Vagina (tissue), 2 donors: ENCODE measurements at places on chromosomes 7 and 10.
A peak's percentile ranks its signal among the peaks of the same experiment; 100 is the strongest.

- no peaks in the 10 kb centered on the region for H3K27me3 ChIP-seq
- no peak overlapping the region for H3K4me3 ChIP-seq
- H3K36me3 ChIP-seq = no peaks in the 10 kb centered on the region
- no peak for DNase-seq
These were observed 455.6 kb upstream of the ANKRD30A start for GRCh38 chr10:36669615-36670352.

DNA sequence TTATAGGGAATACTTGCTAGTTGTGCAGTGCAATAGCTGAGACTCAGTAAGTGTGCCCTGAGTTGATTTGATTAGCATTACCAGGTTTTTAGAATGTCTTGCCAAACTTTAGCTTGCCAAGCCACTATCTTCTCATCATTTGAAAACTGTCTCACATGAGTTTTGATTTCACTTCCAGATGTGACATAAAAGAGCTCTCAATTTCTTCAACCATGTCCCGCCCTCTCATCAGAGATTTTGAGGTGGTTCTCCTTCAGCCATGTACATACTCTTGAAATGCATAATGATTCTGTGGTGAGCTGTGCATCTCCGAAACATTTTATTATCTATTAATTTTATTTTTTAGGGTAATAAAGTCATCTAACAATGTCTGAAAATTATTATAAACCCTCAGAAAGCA lies 215.0 kb upstream of the SEMA3E start:
- H3K4me3 ChIP-seq = no peak overlapping the region
- no peaks in the 10 kb centered on the region for H3K27me3 ChIP-seq
- no peaks in the 10 kb centered on the region for H3K4me1 ChIP-seq
- H3K27ac ChIP-seq = no peak overlapping the region
- H3K36me3 ChIP-seq = no peaks in the 10 kb centered on the region

DNA sequence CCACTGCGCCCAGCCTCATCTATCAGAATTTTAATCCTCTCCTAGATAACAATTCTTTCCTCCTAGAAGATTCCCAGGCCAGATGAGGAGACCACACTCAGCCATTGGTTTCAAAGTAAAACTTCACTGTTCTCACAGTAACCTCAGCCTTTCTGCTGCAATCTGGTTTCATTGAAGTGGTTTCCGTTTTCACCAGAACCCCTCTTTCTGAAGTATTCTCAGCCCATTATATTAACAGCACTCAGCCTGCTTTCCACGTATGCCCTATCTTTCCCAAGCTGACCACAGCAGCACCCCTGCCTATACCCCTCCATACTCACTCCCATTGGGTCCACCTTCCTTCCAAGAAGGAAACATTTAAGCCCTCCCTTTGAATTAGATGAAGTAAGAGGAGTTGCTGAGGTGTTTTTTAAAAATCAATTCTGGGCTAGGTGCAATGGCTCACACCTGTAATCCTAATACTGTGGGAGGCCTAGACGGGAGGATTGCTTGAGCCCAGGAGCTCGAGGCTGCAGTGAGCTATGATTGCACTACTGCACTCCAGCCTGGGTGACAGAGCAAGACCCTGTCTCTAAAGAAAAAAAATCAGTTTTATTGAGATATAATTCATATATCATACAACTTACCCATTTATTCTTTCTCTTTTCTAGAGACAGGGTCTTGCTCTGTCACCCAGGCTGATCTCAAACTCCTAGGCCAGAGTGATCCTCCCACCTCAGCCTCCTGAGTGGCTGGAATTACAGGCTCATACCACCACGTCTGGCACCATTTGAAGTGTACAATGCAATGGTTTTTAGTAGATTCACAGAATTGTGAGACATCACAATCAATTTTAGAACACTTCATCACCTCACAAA lies 11.3 kb downstream of the PLAU start:
- H3K36me3 ChIP-seq = no peaks in the 10 kb centered on the region
- H3K4me3 ChIP-seq = no peak overlapping the region
- no peak overlapping the region for H3K27ac ChIP-seq
- DNase-seq = no peak
- no peaks in the 10 kb centered on the region for H3K27me3 ChIP-seq

GRCh38 chr10:87861566-87861952 lies 1.8 kb downstream of the KLLN start:
- H3K4me3 ChIP-seq = peak overlapping the region; percentile 88
- peaks cover 19% of the 10 kb centered on the region for H3K4me1 ChIP-seq
- H3K27me3 ChIP-seq = no peaks in the 10 kb centered on the region
- H3K27ac ChIP-seq = peak overlapping the region; percentile 99
- peak; percentile 96 for DNase-seq

DNA sequence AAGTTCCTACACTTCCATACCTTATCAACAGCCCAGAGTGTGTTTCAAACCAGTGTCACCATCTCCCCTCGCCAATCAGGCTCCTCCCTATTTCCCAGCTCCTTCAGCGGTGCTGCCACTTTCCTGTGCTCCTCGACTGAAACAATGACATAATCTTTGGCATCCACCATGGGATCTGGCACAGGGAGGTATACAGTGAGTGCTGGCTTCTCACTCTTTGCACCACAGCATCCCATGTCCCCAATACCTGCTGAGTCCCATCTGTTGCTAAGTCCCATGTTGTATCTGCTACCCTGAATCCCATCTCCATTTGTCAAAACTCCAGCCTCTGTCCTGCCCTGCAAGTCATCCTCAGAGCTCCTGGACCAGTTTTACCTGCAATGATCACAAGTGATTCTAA lies 15.4 kb downstream of the PAXIP1 start:
- no peaks in the 10 kb centered on the region for H3K4me1 ChIP-seq
- no peaks in the 10 kb centered on the region for H3K27me3 ChIP-seq
- no peak for DNase-seq
- no peak overlapping the region for H3K27ac ChIP-seq

GRCh38 chr7:27031289-27032172 lies 64.3 kb downstream of the HOXA1 start:
- H3K36me3 ChIP-seq = no peaks in the 10 kb centered on the region
- H3K4me1 ChIP-seq = peaks cover 9% of the 10 kb centered on the region
- H3K27me3 ChIP-seq = no peaks in the 10 kb centered on the region
- H3K27ac ChIP-seq = no peak overlapping the region
- no peak for DNase-seq
- no peak overlapping the region for H3K4me3 ChIP-seq

- peaks cover 50% of the 10 kb centered on the region for H3K4me1 ChIP-seq
- DNase-seq = no peak
- peak overlapping the region; percentile 89 for H3K4me3 ChIP-seq
- no peaks in the 10 kb centered on the region for H3K27me3 ChIP-seq
- no peaks in the 10 kb centered on the region for H3K36me3 ChIP-seq
These were observed 759 bp downstream of the DNAJB12 start for GRCh38 chr10:72353965-72354355.

DNA sequence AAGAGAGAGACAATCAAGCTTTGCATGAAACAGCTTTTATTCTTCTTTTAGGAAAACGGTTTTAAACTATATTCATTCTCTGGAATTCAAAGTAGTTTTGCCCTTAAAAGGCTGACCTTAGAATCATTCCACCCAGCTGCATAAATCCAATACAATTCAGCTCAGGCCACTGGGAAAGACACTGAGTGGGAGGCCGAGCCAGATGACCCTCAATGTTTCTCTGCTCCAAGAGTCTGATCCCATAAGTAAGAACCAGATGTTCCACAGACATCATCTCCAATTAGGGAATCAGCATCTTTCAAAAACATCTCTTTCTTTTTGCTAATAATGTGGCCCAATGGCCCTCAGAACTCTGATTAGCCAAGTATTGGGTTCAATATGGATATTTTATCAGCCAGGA lies 26.1 kb downstream of the CREB3L2 start:
- peaks cover 92% of the 10 kb centered on the region for H3K4me1 ChIP-seq
- no peaks in the 10 kb centered on the region for H3K36me3 ChIP-seq
- H3K27me3 ChIP-seq = no peaks in the 10 kb centered on the region
- peak overlapping the region; percentile 62 for H3K27ac ChIP-seq

- H3K4me3 ChIP-seq = no peak overlapping the region
- peak overlapping the region; percentile 22 for H3K27ac ChIP-seq
- no peak for DNase-seq
- H3K27me3 ChIP-seq = no peaks in the 10 kb centered on the region
These were observed 88.1 kb downstream of the HIP1 start for GRCh38 chr7:75650681-75651080.

GRCh38 chr7:69516238-69516820 lies 81.9 kb upstream of the AUTS2 start:
- H3K4me3 ChIP-seq = no peak overlapping the region
- no peaks in the 10 kb centered on the region for H3K4me1 ChIP-seq
- no peak for DNase-seq
- H3K36me3 ChIP-seq = no peaks in the 10 kb centered on the region
- no peak overlapping the region for H3K27ac ChIP-seq

GRCh38 chr7:74173491-74173865 lies 678 bp upstream of the EIF4H start:
- peak overlapping the region; percentile 60 for H3K4me3 ChIP-seq
- H3K36me3 ChIP-seq = no peaks in the 10 kb centered on the region
- no peaks in the 10 kb centered on the region for H3K27me3 ChIP-seq

DNA sequence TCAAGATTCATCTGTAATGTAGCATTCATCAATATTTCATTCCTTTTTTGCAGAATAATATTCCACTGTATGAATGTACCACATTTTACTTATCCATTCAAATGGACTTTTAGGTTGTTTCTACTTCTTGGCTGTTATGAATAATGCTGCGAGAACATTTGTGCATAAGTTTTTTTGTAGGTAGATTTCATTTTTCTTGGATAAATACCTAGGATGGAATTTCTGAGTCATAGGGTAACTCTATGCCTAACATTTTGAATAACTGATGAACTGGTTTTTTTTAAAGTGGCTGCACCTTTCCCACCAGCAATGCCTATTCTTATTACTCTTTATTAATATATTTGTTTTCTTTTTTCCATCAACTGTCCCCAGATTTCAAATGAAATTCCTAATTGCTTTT lies 9.1 kb upstream of the XPNPEP1 start:
- no peak for DNase-seq
- H3K27me3 ChIP-seq = no peaks in the 10 kb centered on the region
- H3K4me3 ChIP-seq = no peak overlapping the region
- no peak overlapping the region for H3K27ac ChIP-seq
- no peaks in the 10 kb centered on the region for H3K36me3 ChIP-seq

GRCh38 chr7:68247126-68247525 lies 1250.5 kb downstream of the TYW1 start:
- H3K36me3 ChIP-seq = no peaks in the 10 kb centered on the region
- DNase-seq = no peak
- H3K27me3 ChIP-seq = no peaks in the 10 kb centered on the region
- no peak overlapping the region for H3K4me3 ChIP-seq

GRCh38 chr10:21020545-21020944 lies 123.4 kb upstream of the NEBL start:
- H3K36me3 ChIP-seq = no peaks in the 10 kb centered on the region
- H3K27ac ChIP-seq = no peak overlapping the region
- H3K27me3 ChIP-seq = no peaks in the 10 kb centered on the region
- H3K4me3 ChIP-seq = no peak overlapping the region

- peaks cover 5% of the 10 kb centered on the region for H3K4me1 ChIP-seq
- H3K27me3 ChIP-seq = no peaks in the 10 kb centered on the region
- H3K27ac ChIP-seq = no peak overlapping the region
- DNase-seq = no peak
These were observed 97.6 kb downstream of the CCNY start for GRCh38 chr10:35433851-35434426.

DNA sequence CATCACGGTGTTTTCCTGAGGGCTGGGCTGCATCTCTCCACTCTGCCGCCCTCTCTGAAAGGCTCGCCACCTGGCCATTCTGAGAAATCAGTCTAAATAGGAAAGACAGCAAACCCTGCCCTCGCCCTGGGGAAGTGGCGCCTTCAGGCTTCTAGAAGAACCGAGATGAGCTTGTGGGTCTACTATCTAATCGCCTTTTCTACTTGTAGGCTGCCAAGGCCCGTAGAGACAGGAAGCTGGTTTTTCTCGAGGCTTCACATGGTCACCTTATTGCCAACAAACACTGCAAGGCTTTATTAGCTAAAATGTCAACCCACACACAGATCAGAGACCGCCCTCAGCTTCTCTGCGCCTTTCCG lies 21.4 kb downstream of the LAT2 start:
- H3K4me3 ChIP-seq = no peak overlapping the region
- no peak for DNase-seq
- H3K4me1 ChIP-seq = peaks cover 2% of the 10 kb centered on the region
- no peak overlapping the region for H3K27ac ChIP-seq
- H3K27me3 ChIP-seq = no peaks in the 10 kb centered on the region

DNA sequence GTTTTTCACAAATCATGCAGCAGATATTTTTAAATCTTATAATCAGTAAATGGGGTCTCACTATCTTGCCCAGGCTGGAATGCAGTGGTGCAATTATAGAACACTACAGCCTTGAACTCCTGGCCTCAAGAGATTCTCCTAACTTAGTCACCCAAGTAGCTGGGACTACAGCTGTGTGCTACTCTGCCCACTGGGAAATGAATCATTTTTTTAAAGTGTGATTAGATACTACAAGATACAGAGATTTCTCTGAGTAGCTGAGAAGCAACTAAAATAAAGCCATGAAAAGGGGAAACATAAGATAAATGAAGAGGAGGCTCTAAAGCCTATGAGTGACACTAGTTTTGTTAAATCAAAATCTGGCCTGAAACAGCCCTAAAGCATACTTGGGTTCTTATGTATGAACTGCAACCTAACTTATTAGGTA lies 119.7 kb downstream of the JMJD1C start:
- H3K27ac ChIP-seq = no peak overlapping the region
- H3K4me1 ChIP-seq = no peaks in the 10 kb centered on the region
- no peak overlapping the region for H3K4me3 ChIP-seq
- DNase-seq = no peak

- H3K4me3 ChIP-seq = no peak overlapping the region
- peak; percentile 74 for DNase-seq
- no peaks in the 10 kb centered on the region for H3K36me3 ChIP-seq
- H3K27me3 ChIP-seq = no peaks in the 10 kb centered on the region
These were observed 193.1 kb downstream of the EBF3 start for GRCh38 chr10:129771024-129771423.

DNA sequence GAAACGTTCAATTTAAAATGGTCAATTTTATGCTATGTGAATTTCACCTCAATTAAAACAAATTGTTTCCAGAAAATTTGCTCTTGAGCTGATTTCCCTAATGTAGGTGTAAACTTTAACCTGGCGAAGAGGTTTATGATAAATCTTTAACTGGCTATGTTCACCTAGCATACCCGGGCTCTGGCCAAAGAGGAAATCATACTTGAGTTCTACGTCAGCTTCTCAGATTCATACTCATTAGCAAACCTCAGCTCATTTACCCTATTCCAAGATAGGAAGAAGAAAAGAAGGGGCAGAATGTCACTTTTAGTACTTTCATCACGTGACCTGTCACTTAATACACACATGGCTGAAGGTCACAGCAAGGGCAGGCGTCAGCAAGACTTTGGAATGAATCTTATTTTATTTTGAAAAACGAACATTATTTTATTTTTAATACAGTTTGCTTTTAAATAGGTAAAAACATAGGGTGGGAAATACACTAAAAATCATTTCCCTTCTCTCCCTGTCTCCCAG lies 97.0 kb downstream of the ABLIM1 start:
- DNase-seq = no peak
- H3K4me1 ChIP-seq = no peaks in the 10 kb centered on the region
- H3K4me3 ChIP-seq = no peak overlapping the region
- H3K36me3 ChIP-seq = no peaks in the 10 kb centered on the region
- H3K27me3 ChIP-seq = no peaks in the 10 kb centered on the region
- H3K27ac ChIP-seq = no peak overlapping the region

GRCh38 chr10:104267721-104268404 lies 1.1 kb upstream of the GSTO2 start:
- H3K36me3 ChIP-seq = peaks cover 48% of the 10 kb centered on the region
- H3K4me1 ChIP-seq = peaks cover 12% of the 10 kb centered on the region
- peak overlapping the region; percentile 72 for H3K4me3 ChIP-seq

- DNase-seq = no peak
- no peak overlapping the region for H3K27ac ChIP-seq
- H3K27me3 ChIP-seq = no peaks in the 10 kb centered on the region
- H3K4me3 ChIP-seq = no peak overlapping the region
These were observed 5.0 kb downstream of the ZRANB1 start for GRCh38 chr10:124946945-124947344.
